ENCODE measurements at places on chromosomes 4 and X.
A peak's percentile ranks its signal among the peaks of the same experiment; 100 is the strongest.

DNA sequence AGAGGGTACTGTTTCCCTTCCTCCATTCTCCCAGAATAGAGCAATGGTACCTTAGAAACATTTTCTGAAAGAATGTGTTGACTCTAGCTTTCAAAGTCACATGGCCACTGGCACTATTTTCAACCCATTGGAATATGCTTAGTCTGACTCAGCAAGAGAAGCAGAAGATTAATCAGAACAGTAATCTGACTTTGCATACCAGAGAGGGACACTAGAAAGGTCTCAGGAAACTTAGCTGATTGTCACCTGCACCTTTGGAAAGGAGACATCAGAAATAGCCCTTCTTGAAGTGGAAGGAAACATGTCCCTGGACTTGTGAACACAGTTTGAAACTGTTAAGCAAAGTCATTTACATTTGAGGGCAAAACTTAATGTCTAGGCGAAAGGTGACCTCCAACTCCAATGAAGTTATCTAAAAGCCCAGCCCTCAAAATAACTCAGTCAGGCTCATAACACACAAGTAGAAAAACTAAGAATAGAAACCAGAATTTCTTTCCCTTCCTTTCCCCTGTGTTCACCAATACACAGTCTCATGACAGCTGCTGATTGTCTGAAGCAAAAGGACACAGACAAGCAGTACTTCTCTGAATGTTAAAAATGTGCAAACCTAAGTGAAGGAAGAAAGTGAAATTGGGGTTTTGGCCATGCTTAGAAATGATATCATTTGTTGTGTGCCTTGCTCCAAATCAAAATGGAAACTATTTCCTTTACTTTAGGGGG is 270.8 kb downstream of the GRIA3 start:
- DNase-seq: no peak

- DNase-seq: no peak
Measured at GRCh38 chr4:122707497-122707896, 25.0 kb upstream of the BBS12 start.

DNA sequence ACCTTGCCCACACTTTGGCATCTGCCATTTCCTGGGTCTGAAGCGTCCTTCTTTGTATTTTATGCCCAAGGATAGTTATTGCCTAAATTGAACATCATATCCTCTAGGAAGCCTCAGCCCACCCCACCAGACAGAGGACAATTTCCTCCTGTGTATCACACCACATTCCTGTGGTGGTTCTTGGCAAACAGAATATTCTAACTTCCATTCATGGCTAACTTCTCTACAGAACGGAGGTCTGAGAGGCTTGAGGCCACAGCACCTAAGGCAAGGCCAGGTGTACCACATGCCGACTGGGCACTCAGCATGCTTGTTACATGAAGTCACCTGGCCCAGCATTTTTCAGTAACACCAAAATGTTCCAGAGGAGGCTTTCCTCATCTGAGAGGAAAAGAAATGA is 42.4 kb downstream of the CD99L2 start:
- no peak for DNase-seq

DNA sequence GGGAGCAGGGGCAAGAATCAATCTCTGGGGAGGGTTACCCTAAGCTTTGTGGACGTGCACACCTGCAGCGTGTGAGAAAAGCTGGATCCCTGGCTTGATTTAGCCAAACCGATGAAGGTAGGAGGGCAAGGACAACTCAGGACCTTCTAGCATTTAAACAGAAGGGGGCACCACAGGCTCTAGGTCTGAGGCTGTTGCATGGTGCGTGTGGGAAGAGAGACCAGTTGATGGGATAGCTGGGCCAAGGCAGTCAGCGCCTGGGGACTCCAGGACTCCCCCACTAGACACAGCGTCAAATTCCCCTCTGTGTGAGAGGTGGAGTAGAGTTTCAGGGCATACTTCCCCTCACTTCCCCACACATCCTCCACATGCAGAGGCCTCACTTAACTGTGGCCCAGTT is 4.3 kb downstream of the GABRQ start:
- DNase-seq: no peak

DNA sequence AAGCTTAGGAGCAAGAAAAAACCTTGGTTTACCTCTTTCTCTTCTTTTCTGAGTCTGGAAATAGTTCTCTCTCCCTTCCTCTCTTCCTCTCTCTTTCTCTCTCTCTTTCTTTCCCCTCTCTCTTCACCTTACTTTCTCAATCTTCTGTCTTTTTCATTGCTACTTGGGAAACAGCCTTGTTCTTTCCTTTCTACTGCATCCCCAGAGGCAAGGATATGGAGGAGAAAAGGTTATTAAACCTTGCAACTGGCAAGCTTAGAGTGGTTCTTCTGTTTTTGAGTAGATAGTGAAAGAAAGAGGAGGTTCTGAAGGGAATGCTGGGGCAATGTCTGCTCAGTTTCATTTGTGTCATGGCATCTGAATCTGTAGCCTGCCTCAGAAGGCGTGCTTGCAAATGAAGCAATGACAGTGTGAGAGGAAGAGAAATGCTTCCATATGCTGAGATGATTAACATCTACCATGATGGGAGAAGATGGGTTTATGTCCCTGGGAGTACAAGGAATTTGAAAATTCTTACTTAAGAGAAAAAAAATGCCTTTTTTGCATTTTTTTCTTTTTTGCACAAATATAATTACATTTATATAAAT is 190.6 kb downstream of the CEP135 start:
- no peak for DNase-seq

DNA sequence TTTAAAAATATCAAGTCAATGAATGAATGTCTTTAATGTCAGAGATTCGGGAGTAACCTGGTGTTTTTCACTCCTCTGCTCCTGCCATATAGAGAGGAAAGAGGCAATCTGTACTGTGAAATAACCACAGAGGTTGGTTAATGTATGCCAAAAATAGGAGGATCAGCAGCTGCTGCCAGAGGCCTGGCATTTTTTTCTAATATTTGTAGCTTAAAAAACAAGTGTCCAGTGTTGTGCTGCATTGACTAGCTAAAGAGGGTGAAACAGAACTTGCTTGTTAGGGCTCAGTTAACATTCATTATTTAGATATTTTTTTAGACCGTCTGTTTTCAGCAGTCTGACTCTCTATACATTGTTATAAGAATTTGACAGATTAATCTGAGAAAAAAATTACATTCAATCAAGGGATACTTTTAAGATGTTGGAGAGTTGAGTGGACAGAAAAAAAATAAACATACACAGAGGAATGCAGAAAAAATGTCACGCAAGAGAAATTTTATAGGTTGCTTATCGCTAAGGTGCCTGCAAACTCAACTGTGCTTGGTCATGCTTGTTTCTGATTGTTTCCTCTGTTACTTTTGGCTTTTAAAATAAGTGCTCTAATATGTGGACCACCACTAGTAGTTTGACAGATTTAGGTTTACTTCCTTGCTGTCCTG is 392.3 kb upstream of the GALNT7 start:
- DNase-seq: no peak

DNA sequence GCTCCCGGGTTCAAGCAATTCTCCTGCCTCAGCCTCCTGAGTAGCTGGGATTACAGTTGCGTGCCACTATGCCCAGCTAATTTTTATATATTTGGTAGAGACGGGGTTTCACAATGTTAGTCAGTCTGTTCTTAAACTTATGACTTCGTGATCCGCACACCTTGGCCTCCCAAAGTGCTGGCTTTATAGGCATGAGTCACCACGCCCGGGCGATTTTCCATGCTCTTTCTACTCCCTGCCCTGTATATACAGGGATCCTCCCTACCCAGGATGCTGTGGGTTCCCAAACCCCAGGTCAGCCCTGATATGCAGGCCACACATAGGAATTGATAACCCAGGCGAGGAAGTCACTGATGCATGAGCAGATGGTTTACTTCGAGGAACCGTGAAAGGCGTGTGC is 31.4 kb downstream of the SSX5 start:
- DNase-seq: no peak

- DNase-seq: no peak
Measured at GRCh38 chr4:183716302-183716701, 57.2 kb downstream of the TRAPPC11 start.

DNA sequence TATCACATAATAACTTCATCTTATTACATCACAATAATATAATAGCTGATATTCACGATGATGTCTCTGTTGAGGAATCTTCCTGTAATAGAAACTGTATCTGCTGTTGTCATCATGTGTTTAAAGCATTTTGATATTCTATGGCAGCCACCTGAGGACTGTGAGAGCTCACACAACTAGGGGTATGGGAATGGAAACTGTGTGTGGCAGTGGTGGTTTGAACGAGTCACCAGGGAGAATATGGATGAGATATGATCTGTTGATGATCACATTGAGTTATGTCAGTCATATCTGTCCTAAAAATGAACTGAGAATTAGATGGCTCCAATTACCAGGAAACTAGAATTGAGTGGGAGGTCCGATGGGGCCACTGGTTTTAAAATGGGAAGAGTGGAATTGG is 169.6 kb downstream of the MID1IP1 start:
- DNase-seq: no peak

GRCh38 chr4:41678951-41679350 is 69.6 kb downstream of the PHOX2B start:
- no peak for DNase-seq

GRCh38 chrX:18548996-18549395 is 122.9 kb downstream of the RS1 start:
- no peak for DNase-seq

DNA sequence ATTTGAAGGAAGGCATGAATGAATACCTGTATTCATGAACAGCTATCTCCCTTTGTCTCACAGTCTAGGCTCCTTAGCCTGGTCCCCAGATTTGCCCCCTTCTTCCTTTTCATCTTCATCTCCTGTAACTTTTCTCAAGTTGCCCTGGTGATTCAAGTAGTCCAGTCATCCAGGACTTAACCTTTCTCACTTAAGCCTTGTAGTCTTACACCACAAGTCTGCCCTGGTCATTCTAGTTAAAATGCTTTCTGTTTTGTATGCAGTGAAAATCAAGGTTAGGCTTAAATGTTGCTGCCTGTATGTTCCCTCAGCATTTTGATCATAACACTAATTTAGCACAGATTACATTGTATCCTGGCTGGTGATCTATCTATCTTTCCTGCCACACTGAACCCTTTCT is 58.5 kb upstream of the SLC7A11 start:
- no peak for DNase-seq

DNA sequence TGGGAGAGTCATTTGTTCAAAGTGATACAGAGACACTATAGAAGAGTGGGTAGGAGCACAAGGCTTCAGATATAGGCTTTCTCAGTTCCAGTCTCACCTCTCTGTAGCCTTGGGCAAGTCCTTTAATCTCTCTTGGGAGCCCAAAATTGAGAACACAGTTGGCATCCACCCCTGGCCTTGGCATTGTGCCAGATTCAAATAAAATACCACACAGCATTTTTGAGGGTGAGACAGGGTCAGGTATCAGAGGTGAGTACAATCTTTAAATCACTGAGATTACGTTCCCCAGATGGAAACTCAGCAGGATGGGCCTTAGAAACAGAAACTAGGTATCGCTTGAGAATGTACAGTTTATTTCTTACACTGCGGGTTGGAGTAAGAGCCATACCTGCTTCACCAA is 25.2 kb upstream of the SMIM10L2A start:
- no peak for DNase-seq

DNA sequence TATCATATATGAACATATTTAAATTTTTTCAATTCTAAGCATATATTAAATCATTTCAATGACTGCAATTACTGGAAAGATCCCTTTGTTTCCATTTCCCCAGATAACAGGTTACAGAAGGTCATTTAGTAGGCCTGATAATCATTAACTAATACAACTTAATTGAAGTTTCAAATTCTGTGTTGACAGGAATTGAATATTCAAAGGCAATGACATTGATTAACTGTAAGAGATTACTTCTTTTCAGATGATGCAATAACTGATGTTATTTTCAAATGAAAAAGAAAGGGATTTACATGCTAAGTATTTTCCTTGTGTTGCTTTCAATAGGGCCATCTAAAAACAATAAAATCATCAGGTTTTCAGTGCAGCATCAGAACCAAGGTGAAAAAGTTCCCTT is 81.1 kb upstream of the ENPEP start:
- DNase-seq: no peak

DNA sequence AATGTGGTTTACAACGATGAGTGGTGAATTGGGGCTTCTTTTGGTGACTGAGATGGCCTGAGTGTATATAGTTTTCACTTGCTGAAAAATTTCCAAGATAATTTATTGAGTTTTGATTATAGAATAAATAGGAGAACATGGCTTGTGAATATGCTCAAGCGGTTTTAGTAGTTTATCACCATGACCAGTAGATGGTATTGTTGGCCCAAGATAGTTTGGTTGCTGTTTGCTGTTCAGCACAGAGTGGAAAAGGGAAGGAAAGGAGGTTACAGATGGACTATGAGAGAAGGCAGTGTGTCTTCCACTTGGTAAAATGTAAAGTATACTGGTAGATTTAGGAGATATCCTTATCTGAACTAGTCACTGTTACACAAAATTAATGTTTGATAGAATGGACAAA is 55.8 kb upstream of the POU4F2 start:
- DNase-seq: no peak

GRCh38 chr4:30744386-30744785 is 24.2 kb downstream of the PCDH7 start:
- DNase-seq: no peak

- no peak for DNase-seq
Measured at GRCh38 chrX:111409326-111409725, 2.7 kb downstream of the DCX start.

GRCh38 chr4:22077571-22077970 is 129.0 kb upstream of the KCNIP4 start:
- DNase-seq: no peak

GRCh38 chr4:186780291-186781031 is 56.8 kb upstream of the FAT1 start:
- no peak for DNase-seq

DNA sequence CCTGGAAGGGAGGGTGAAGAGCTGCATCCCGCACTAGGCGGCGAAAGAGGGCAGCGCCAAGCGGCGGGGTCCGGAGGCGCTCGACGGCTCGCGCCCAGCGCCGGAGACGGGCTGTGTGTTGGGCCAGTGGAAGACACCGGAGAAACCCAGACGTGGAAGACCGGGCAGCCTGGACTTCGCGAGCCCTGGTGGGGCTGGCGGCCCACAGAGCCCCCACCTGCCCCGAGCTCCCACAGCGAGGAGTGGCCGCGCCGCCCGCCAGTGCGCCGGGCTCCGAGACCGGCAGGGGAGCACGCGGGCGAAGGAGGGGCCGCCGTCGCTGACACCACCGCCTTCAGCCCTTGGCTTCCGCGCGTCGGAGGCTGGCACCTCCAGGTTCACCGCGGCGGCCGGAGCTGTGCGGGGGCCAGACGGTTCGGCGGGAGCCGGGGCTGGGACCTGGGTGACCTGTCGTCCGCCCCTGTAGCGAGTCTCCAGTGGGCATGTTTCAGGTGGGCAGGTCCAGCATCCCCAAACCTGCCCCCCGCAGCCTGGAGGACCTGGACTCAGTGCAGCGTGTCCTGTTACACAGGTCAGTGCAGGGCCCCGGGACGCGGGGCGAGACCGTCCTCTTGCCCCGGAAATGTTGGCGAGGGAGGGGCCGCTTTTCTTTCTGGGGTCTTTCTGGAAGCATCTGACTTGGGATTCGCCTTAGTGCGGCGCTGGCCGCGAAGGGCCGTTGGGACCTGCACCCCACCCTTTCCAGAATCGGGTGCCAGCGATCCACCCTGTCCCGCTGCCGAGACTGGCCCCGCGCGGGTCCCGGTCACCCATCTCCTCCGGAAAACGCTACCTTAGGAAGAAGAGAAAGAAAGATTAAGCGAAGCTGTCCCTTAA is 9.6 kb upstream of the INTU start:
- peak; percentile 5 for DNase-seq

- DNase-seq: no peak
Measured at GRCh38 chrX:80174925-80175574, 160.5 kb downstream of the TBX22 start.

Measured in urinary bladder (tissue), 4 donors.